ENCODE measurements at places on chromosomes 11 and 22. TPM values are rescaled to one million over a fixed set of nuclear protein-coding genes. Genes with fewer than 3 reads are reported as not detected.
A peak's percentile ranks its signal among the peaks of the same experiment; 100 is the strongest.

GRCh38 chr11:15180212-15180792 is 65.6 kb downstream of the INSC start:
- no peak for DNase-seq

GRCh38 chr11:30855383-30856006 is 269.3 kb upstream of the MPPED2 start:
- DNase-seq, result peak; percentile 24

GRCh38 chr11:123231256-123231655 is 36.2 kb upstream of the CLMP start:
- no peak for DNase-seq

- peak; percentile 42 for DNase-seq
These were observed 82.7 kb downstream of the GGT1 start for GRCh38 chr22:24685531-24686190.

The TMEM86A gene
- polyA plus RNA-seq, result 4.0 TPM

The KCTD17 gene
- polyA plus RNA-seq, result 15.3 TPM

The MAPK8IP2 gene
- polyA plus RNA-seq, result 0.70 TPM
